ENCODE measurements at places on chromosomes 16 and 17.
A peak's percentile ranks its signal among the peaks of the same experiment; 100 is the strongest.

- no peak for DNase-seq
Measured at GRCh38 chr17:49692751-49693150, 14.9 kb upstream of the SPOP start.

GRCh38 chr17:13127921-13128602, 110.2 kb upstream of the ELAC2 start:
- DNase-seq, result no peak

DNA sequence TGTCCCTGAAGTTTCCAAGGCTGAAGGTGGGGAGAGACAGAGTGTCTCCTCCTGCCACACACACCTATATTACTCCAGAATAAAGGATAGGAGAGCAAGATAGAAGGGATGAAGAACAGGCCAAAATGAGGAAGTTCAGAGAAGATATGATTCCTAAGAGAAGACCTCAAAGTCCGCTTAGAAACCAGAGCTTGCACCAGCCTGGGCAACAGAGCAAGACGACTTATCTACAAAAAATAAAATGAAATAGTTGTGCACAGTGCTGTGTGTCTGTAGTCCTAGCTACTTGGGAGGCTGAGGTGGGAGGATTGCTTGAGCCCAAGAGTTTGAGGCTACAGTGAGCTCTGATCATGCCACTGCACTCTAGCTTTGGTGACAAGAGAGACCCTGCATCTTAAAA, 128.2 kb downstream of the HS3ST3B1 start:
- no peak for DNase-seq

- DNase-seq, result peak; percentile 62
Measured at GRCh38 chr17:78736526-78737079, 45.5 kb downstream of the CYTH1 start.

DNA sequence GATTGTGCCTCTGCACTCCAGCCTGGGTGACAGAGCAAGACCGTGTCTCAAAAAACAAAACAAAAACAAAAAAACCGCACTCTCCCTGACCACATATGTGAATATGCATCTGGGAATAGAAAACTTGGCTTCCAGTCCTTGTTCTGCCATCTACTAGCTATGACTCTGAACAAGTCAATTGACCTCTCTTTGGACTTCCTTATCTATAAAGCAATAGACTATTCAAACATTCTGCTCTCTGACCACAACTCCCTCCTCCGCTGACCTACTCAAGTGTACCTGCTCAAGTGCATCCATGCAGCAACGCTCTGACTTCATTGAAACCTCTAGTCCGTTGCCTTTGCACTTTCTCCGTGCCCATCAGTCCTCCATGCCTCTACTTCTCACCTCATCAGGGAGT, 52.6 kb upstream of the KDM6B start:
- DNase-seq, result no peak

DNA sequence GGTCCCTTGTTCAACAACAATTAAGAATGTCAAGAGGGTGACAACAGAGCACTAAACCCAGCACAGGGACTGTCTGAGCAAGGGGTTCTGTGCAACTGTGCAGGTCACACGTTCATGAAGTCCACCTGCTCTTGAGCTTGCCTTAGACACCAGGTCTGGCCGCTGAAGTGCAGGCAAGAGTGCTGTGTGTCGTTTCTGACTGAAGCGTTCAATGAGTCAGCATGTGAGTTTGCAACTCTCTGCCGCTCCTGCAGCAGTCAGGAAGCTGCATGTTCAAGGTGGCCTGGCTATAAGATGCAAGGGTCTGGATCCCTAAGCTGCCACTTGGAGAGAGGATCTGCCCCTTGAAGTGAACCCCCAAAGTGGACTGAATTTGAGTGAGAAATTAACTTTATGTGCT, 332.7 kb upstream of the HSBP1 start:
- no peak for DNase-seq

DNA sequence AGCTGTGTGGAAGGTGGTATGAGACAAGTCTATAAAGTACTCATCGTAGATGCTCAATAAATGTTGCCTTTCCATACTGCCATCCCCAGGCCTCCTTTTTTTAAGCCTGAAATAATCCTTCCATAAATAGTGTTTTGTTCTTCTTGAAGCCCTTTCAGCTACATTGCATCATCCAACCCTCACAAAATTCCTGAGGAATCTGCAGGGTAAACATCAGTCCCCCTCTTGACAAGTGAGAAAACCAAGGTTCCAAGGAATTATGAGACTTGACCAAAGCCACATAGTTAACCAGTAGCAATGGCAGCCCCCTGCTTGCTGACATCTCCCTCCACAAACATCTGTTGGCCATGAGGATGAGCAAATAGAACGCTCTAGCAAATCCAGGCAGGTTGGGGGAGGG, 89.7 kb upstream of the CCL1 start:
- no peak for DNase-seq

DNA sequence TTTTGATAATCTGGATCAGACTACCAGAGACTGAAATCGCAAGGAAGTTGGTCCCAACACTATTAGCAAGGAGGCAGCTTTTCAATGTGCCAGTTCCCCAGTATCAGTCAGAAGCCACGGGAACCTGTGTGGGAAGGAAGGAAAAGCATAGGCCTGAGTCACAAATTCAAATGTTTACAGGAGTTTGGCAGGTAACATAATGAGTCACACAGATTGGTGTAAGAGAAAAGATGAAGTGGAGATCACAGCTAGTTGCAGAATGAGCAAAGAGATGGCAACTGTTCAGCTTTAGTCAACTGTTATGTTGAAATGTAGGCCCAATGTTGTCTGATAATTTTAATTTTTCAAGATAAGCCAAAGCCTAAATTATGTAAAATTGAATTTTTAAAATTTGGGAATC, 28.1 kb upstream of the ITGA2B start:
- no peak for DNase-seq

- no peak for DNase-seq
Measured at GRCh38 chr16:75238132-75238852, 13.1 kb downstream of the BCAR1 start.

DNA sequence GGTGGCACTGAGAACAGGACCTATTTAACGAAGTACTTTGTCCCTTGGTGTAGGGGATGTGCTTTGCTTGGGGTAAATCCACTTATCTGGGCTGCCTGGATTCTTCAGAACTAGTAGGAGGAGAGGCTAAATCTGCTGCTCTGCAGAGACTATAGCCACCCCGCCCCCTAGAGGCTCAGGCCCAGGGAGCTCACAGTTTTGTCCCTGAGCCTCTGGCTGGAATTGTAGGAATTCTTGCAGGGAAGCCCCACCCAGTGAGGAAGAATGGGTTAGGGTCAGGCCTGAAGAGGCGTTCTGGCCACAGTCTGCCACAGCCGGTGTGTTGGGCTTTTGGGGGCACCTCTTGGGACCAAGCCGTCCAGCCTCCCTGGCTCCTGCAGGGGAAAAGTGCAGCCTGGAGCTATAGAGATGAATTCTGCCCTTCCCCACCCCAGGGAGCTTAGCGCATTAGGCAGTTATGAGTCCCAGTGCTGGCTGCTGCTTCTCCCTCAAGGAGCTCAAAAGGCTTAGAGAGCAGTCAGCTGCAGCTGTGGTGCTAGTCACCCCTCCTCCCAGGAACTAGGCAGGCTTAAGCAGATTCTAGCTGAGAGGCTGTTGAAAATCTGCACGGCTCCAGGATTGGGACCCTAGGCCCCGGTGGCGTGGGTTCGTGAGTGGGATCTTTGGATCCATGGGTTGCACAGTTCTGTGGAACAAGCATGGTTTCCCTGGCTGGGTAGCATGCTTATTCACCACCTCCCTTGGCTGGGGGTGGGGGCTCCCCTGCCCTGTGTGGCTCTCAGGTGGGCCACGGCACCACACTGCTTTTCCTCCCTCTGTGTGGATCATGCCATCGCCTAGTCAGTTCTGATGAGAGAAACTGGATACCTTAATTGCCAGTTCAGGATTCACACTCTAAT, 237.4 kb upstream of the TOM1L1 start:
- peak; percentile 97 for DNase-seq

- no peak for DNase-seq
Measured at GRCh38 chr17:77256710-77257109, 115.9 kb downstream of the SEC14L1 start.

DNA sequence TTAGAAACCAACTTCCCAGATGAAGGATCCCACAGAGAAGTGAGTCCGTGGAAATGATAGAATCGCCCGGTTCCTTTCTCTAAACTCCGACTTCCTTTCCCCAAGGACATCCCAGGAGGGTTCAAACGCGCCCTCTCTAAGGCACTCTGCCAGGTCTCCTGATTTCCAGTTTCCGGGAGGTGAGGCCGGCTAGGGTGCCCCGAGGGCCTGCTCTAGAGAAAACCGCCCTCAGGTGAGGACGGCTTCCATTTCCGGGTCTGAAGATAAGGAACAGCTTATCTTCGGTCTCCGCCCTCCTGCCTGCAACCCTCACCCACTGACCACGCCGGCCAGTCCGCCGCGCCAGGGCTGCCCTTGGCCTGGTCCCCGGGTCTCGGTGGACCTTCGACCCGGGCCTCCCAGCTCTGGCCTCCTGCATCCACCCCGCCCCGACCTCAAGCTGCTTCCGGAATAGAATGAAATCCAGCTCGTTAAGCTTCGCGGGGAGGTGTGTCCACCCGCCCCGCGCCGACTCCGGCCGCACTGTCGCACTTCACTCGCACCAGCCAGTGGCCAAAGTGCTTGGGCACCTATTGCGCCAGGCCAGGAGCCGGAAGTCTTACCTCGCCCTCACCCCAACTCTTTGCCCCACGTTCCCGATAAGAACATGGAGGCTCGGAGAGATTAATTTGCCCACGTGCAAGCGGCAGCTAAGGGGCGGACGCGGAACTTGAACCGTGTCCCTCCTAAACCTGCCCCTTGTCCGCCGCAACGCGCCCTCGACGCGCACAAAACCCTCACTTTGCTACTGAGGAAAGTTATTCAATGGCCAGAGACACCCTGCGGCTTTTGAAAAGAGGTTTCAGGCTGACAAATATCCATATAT, 836 bp upstream of the MMP15 start:
- no peak for DNase-seq

GRCh38 chr17:49723423-49723822, 15.7 kb upstream of the SLC35B1 start:
- DNase-seq, result peak; percentile 92

GRCh38 chr17:75325827-75326225, 36.6 kb upstream of the SLC25A19 start:
- DNase-seq, result no peak

- no peak for DNase-seq
Measured at GRCh38 chr17:52030052-52030451, 128.5 kb downstream of the CA10 start.

DNA sequence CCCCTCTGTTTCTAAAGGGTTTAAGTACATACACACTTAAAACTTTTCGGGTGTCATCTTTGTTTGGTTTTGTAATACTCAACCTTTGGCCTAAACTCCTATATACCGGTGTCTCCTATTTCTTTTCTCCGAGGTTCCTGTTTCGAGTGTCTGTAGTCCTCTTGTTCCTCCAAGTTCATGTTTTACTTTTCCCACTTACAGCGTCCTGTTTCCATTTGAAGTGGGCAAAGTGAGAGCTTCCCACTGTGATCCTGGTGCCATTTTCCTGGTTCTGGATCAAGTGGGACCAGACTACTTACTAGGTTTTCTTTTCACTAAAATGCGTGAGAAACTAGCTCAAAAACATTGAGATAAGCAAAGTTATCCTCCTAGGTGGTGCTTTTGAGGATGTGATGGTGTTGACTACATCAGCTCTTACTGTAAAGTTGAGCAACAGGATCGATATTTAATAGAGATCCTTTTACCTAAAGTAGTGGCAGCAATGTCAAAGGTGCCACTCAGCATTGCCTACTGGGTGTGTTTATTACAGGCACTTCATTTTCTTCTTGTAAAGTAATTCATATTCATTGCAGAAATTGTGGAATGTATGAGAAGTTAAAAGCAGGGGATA, 1.3 kb downstream of the PSMD3 start:
- no peak for DNase-seq

DNA sequence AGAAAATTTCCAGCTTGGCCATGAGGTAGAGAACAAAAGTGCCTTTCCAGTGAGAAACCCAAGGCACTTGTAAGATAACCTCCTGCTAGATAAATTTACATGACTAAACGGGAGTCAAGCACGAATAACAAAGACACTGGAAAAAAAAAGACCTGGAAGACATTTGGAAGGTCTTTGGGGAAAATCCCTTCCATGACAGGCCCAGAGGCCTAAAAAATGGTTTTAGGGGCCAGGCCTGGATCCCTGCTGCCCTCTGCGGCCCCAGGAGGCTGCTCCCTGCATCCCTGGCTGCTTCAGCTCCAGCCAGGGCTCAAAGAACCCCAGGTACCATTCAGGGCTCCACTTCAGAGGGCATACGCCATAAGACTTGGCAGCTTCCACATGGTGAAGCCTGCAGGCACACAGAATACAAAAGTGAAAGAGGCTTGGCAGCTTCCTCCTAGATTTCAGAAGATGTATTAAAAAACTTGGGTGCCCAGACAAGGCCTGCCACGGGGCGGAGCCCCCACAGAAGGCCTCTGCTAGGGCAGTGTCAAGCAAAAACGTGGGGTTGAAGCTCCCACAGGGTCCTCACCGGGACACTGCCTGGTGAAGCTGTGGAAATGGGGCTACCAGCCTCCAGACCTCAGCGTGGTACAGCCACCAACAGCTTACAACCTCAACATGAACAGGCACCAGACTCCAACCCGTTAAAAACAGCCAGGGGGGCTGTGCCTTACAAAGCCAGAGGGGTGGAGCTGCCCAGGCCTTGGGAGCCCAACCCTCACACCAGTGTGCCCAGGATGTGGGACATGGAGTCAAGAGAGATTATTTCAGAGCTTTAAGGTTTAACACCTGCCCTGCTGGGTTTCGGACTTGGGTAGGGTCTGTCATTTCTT, 77.1 kb downstream of the SDK2 start:
- DNase-seq, result peak; percentile 24

- DNase-seq, result peak; percentile 46
Measured at GRCh38 chr17:49132699-49133364, at the start of gene B4GALNT2. TSS of gene B4GALNT2 (plus strand) at chr17:49132769. CDS start at chr17:49132793, 24 bp downstream.

GRCh38 chr17:36932694-36933511, 4.4 kb upstream of the LHX1 start:
- no peak for DNase-seq

DNA sequence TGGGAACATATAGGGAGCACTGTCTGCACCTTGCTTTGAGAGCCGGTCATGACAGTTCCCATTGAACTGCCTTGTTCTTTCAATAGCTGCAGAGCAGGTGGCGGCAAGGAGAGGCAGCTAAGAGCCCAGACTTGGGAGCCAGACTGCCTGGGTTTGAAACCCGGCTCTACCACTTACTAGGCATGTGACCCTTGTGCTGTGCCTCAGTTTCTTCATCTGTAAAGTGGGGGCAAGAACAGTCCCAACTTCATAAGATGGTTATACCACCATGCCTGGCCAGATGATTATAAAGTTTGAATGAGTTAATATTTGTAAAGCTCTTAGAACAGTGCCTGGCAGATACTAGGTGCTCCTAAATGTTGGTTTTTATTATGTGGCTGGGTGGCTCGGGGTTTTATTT, 14.4 kb downstream of the ERBB2 start:
- DNase-seq, result no peak

GRCh38 chr16:65279576-65279975, 157.7 kb upstream of the CDH11 start:
- no peak for DNase-seq

- no peak for DNase-seq
Measured at GRCh38 chr17:337453-337852, 15.2 kb downstream of the RPH3AL start.

- DNase-seq, result peak; percentile 25
Measured at GRCh38 chr16:29883987-29884386, 15.4 kb downstream of the SEZ6L2 start.

- DNase-seq, result no peak
Measured at GRCh38 chr17:61619493-61619892, 28.5 kb upstream of the NACA2 start.
